ENCODE measurements at places on chromosomes 5 and 9.

GRCh38 chr5:151015974-151016587 lies 4.3 kb upstream of the GPX3 start:
- H3K4me1 ChIP-seq = peaks cover 14% of the 10 kb centered on the region
- no peak overlapping the region for H3K27ac ChIP-seq
- H3K27me3 ChIP-seq = no peaks in the 10 kb centered on the region
- H3K36me3 ChIP-seq = no peaks in the 10 kb centered on the region

DNA sequence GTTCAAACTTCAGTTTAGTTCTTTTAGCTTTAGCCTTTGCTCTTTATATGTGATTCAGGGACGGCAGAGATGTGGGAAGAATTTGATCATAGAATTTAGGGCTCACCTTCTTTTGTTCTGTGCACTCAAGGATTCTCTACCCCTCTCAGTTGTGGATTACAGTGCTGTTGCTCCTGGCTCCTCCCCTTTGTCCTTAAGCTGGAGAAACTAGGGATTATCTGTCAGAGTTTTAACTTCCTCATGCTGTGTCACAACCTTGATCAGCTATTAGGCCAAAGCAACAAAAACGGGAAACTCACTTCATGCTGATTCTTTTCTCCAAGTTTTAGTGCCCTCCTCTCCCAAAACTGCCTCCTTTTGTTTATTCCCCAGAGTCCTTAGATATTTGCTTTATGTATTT lies 13.0 kb upstream of the PCDHAC2 start:
- H3K36me3 ChIP-seq = no peaks in the 10 kb centered on the region
- H3K27me3 ChIP-seq = no peaks in the 10 kb centered on the region
- H3K4me1 ChIP-seq = no peaks in the 10 kb centered on the region

GRCh38 chr9:109167716-109168115 lies 667 bp upstream of the FRRS1L start:
- no peak for DNase-seq
- H3K27ac ChIP-seq = no peak overlapping the region
- no peaks in the 10 kb centered on the region for H3K36me3 ChIP-seq
- H3K27me3 ChIP-seq = peaks cover 12% of the 10 kb centered on the region

DNA sequence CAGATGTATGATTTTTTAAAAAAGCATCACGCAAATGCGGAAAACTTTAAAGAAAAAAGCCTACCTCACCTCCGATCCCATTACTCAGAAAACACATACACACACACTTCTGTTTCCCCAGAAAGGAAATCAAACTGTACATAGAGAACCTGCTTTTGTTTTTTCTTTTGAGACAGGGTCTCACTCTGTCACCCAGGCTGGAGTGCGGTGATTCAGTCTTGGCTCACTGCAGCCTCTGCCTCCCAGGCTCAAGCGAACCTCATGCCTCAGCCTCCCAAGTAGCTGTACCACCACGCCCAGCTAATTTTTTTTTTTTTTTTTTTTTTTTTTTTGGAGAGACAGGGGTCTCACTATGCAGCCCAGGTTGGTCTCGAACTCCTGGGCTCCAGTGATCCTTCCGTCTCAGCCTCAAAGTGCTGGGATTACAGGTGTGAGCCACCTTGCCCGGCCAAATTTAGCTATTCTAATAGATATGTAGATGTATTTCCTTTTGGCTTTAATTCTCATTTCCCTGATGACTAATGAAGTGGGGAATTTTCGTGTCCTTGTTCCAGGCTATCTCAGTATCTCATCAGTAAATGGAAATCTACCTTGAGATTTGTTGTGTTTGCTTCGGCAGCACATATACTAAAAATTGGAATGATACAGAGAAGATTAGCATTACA lies 25.7 kb upstream of the EEIG1 start:
- DNase-seq = no peak
- H3K27ac ChIP-seq = peak overlapping the region; percentile 85
- no peaks in the 10 kb centered on the region for H3K36me3 ChIP-seq
- H3K27me3 ChIP-seq = no peaks in the 10 kb centered on the region
- H3K4me3 ChIP-seq = no peak overlapping the region

- no peaks in the 10 kb centered on the region for H3K27me3 ChIP-seq
- peaks cover 37% of the 10 kb centered on the region for H3K4me1 ChIP-seq
- peaks cover 18% of the 10 kb centered on the region for H3K36me3 ChIP-seq
Measured at GRCh38 chr5:14676320-14676719, 11.8 kb downstream of the OTULIN start.

DNA sequence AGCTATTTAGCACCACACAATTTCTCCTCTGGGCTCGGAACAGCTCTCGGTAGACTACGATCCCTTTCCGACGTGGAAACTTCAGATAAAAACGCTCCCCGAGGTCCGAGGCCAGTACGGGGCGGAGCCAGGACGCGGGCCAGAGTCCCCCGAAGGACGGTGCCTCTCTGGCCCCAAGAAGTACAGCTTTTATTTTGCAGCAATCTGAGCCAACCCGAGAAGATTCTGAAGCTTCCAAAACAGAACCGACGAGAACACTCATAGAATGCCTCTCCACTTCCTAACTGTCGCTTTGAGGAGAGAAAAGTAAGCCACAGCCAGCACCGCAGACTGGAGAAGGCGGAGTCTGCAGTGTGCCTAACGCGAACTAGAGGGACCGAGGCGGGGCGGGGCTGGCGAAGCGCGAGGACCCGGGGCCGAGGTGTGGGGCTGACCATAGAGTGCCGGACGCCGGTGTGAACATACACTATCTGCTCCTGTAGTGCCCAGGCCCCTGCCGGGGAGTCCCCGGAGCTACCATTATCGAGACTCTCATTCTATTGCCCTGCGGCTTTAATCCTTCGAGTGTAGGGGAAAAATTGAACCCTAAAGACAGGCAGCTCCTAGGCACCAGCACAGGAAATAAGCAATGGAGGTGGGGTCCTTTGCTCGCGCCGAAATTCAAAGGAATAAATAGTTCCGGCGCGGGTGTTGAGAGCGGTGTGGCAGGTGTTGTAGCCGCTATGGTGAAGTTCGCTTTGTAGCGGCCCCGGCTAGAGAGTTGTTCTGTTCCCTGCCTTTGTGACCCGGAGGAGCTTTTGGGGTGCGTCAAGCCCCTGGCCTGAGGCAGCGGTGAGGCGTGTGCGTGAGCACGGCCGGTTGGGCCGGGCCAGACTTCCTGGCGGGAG lies at the start of gene SMC2:
Gene SMC2 (plus strand): TSS at position 663 of the 887 bp plus-strand sequence. CDS start 1,076 bp downstream, outside the sequence.
- no peaks in the 10 kb centered on the region for H3K36me3 ChIP-seq
- H3K4me1 ChIP-seq = peaks cover 6% of the 10 kb centered on the region
- peak; percentile 75 for DNase-seq
- peak within 1 kb of the TSS; percentile 92 for H3K27ac ChIP-seq
- H3K27me3 ChIP-seq = no peaks in the 10 kb centered on the region
- peak within 1 kb of the TSS; percentile 79 for H3K4me3 ChIP-seq

- no peaks in the 10 kb centered on the region for H3K27me3 ChIP-seq
- H3K36me3 ChIP-seq = no peaks in the 10 kb centered on the region
- peaks cover 4% of the 10 kb centered on the region for H3K4me1 ChIP-seq
Measured at GRCh38 chr5:108747111-108747773, 455 bp upstream of the FER start.

GRCh38 chr9:98825414-98825813 lies 17.9 kb downstream of the GALNT12 start:
- H3K27ac ChIP-seq = no peak overlapping the region
- H3K4me1 ChIP-seq = no peaks in the 10 kb centered on the region
- H3K36me3 ChIP-seq = no peaks in the 10 kb centered on the region
- no peak overlapping the region for H3K4me3 ChIP-seq
- no peaks in the 10 kb centered on the region for H3K27me3 ChIP-seq
